ENCODE measurements at places on chromosomes 5 and 9.

GRCh38 chr5:100898504-100899346 is 4.4 kb downstream of the ST8SIA4 start:
- no peak for DNase-seq

GRCh38 chr9:119868694-119869093 is 499.5 kb upstream of the BRINP1 start:
- peak; percentile 14 for DNase-seq

GRCh38 chr5:130068988-130069387 is 164.7 kb downstream of the CHSY3 start:
- DNase-seq, result no peak

GRCh38 chr9:88571419-88571818 is 36.4 kb downstream of the NXNL2 start:
- no peak for DNase-seq

DNA sequence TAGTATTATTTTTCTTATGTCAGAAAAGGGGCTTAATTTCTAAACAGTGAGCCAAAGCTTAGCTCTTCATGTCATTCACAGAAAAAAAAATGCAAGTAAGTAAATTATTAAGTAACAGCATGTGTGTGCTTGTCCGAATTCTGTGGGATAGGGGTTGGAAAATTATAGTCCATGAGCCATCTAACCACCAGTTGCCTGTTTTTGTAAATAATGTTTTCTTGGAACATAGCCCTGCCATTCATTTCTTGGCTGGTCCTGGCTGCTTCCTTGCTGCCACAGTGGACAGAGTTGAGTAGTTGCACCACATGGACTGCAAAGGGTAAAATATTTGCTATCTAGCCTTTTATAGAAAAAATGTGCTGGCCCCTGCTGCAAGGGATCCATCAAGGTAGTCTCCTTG is 513.7 kb upstream of the WWC1 start:
- DNase-seq, result no peak

- no peak for DNase-seq
These were observed 220.0 kb downstream of the SNCAIP start for GRCh38 chr5:122532035-122532434.

GRCh38 chr5:69093771-69094482 is at the start of gene SLC30A5:
Gene SLC30A5, plus strand, starts transcription at chr5:69094014. Its CDS starts 242 bp downstream, at chr5:69094256.
- peak; percentile 98 for DNase-seq

GRCh38 chr5:62326302-62326701 is 20.3 kb downstream of the KIF2A start:
- DNase-seq, result no peak

DNA sequence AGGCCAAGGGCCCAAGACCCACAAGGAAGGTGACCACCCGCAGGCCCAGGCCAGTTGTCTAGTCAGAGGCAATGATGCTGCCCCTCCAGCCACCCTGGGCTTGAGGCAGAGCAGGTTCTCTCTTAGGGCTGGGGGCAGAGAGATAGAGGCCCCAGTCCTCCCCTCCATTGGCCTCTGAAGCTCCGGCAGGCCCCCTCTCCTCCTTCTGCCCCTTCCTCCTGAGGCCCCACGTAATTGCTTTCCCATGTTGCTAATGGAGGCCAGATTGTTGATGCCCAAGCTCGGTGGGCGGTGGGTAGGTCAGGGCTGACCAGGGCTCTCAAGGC is 26.6 kb upstream of the ENHO start:
- DNase-seq, result no peak

DNA sequence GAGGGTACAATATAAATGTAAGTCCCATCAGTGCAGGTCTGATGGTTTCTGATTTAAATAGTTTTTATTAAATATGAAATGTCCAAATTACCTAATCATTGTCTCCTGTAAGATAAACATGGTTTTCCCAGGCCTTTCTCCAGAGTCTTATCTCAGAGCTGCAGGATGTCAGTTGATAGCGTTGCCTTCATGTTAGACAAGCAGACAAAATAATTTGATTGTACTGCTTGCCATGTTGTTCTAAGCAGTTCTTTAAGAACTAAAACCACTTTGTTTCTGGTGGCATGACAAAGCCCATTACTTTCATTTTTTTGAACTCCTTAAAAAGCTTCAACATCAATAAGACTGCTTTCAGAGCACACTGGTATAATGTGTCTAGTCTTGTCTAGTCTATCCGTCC is 1073.5 kb downstream of the MAT2B start:
- DNase-seq, result no peak
